ENCODE measurements at places on chromosomes 2 and 18. TPM values are rescaled to one million over a fixed set of nuclear protein-coding genes. Genes with fewer than 3 reads are reported as not detected.
A peak's percentile ranks its signal among the peaks of the same experiment; 100 is the strongest.

- DNase-seq = no peak
Observed at GRCh38 chr2:11357428-11357972, 13.1 kb upstream of the ROCK2 start.

- no peak for DNase-seq
Observed at GRCh38 chr2:134362152-134362668, 108.3 kb downstream of the MGAT5 start.

- peak; percentile 27 for DNase-seq
Observed at GRCh38 chr2:95031076-95031725, 5.7 kb downstream of the MAL start.

DNA sequence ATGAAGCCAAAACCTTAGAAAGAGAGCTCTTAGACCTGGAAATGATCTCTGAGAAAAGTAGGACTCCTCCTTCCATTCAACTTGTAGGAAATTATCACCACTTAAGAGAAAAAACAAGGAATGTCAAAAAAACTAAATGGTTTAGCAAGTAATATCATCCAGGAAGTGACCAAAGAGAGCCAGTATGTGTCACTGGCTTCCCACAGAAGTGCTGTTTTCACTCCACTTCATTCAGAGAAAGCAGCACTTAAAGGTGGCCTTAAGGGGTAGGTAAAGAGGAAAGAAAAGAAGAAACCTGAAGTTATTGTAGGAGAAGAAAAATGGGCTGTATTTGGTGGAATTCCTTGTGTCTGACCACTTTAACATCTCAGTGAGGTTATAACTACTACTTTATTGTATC, 414.4 kb upstream of the ETAA1 start:
- DNase-seq = no peak

- DNase-seq = no peak
Observed at GRCh38 chr18:28284132-28284531, 107.2 kb upstream of the CDH2 start.

DNA sequence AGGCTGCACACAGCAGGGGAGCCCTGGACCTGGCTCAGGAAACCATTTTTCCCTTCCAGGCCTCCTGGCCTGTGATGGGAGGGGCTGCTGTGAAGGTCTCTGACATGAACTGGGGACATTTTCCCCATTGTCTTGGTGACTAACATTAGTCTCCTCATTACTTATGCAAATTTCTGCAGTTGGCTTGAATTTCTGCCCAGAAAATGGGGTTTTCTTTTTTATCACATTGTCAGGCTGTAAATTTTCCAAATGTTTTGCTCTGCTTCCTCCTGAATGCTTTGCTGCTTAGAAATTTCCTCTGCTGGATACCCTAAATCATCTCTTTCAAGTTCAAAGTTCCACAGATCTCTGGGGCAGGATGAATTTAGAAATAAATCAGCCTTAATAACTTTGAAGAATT, 78.2 kb downstream of the EHBP1 start:
- DNase-seq = no peak

- DNase-seq = no peak
Observed at GRCh38 chr2:159202568-159203071, 83.9 kb downstream of the WDSUB1 start.

DNA sequence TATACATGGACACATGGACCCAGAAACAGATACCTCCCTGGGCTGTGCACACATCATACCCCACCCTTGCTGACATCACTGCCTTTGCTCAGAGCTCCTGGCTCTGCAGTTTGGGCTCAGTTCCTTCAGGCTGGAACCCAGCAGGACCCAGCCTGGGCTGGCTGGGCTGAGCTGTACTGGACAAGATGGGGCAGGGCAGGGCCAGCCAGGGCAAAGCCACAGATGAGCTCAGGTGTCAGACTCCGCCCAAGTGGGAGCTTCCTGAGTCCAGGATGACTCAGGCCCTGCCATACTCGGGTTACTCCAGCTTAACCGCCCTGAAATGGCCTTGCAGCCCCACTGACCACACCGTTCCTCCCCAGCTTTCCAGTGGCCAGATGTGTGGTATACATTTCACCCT, 284.9 kb downstream of the OSR1 start:
- no peak for DNase-seq

DNA sequence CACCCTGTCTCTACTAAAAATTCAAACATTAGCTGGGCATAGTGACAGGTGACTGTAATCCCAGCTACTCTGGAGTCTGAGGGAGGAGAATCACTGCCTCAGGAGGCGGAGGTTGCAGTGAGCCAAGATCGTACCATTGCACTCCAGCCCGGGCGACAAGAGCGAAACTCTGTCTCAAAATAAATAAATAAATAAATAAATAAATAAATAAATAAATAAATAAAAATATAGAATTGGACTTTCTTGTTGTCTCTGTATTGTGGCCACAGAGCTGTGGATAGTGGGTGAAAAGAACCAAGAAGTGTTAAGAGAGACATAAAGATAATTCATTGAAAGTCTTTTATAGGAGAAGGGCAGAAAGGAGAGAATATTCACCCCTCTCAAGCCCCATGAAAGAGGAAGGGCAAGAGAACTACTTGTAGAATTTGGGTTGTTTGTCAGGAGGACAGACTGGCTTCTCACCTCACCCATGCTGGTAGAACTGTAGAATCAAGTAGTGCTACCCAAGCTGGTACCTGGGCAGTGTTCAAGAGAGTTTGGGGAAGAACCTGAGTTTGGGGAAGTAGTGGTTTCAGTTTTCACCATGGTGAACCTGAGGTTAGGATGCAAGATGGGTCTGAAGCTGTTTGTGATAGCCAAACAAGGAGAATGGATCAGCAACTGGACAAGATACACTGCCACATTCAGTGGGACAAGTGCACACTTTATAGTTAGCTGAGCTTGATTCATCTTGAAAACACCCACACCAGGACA, 256.5 kb downstream of the CD226 start:
- DNase-seq = no peak

- no peak for DNase-seq
Observed at GRCh38 chr2:190457256-190457655, 49.1 kb downstream of the MFSD6 start.

- DNase-seq = no peak
Observed at GRCh38 chr18:43819873-43820272, 542.6 kb upstream of the SYT4 start.

DNA sequence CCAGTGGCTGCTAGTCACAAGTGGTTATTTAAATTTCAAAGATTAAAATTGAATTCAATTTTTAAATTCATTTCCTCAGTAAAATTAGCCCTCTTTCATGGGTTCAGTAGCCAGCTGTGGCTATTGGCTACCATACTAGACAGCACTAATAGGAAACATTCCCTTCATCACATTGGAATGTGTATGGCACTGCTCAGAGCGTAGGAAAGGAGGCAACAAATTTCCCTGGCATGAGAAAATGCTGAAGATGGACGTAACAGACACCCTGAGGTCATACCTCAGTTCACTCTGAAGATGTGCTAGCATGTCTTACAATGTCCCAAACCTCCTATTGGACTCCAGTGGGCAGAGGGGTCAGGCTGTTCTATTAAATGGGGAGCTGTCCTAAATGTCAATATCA, 96.4 kb downstream of the C1QL2 start:
- no peak for DNase-seq

- no peak for DNase-seq
Observed at GRCh38 chr18:25349926-25350487, 2.0 kb downstream of the ZNF521 start.

GRCh38 chr2:25165992-25166875, 2.1 kb downstream of the POMC start:
- DNase-seq = no peak

The HRH4 gene
- total RNA-seq = 0.19 TPM

The ROCK1 gene
- total RNA-seq = 32.8 TPM

The DYSF gene
- total RNA-seq = 57.8 TPM

The TUBA3D gene
- 138 TPM for total RNA-seq

The ABCG8 gene
- total RNA-seq = 0.32 TPM

The CACNB4 gene
- 0.35 TPM for total RNA-seq

All from Right ventricle myocardium inferior (tissue), 1 donor.